ENCODE measurements at places on chromosomes 3 and 15. TPM values are rescaled to one million over a fixed set of nuclear protein-coding genes. Genes with fewer than 3 reads are reported as not detected.

- H3K4me1 ChIP-seq, result no peaks in the 10 kb centered on the region
- no peak for DNase-seq
- no peak overlapping the region for H3K27ac ChIP-seq
- no peaks in the 10 kb centered on the region for H3K27me3 ChIP-seq
These were observed 227.5 kb downstream of the ALCAM start for GRCh38 chr3:105594219-105594618.

DNA sequence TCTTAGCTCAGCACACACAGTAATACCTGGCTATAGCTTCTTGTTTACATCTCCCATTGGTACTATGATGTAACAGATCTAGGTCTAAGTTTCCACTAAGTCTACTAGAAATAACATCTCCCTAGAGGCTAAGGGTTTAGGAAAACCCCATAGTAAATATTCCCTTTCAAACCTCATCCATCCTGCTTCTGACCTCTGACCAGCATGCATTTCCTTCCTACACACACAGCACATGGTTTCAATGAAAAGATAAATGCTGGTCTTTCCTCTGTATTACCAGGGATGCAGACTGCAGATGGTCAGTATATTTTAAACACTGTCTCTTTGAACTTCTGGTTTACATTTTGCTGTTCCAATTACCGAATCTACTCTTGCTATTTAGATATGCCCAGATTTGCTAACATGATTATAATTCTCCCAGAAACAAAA is 96.6 kb downstream of the EFL1 start:
- peaks cover 29% of the 10 kb centered on the region for H3K36me3 ChIP-seq
- H3K27me3 ChIP-seq, result no peaks in the 10 kb centered on the region
- no peaks in the 10 kb centered on the region for H3K4me1 ChIP-seq
- no peak overlapping the region for H3K4me3 ChIP-seq

GRCh38 chr15:63238796-63239195 is 38.6 kb upstream of the APH1B start:
- peaks cover 9% of the 10 kb centered on the region for H3K36me3 ChIP-seq
- H3K27ac ChIP-seq, result no peak overlapping the region
- H3K27me3 ChIP-seq, result no peaks in the 10 kb centered on the region
- H3K4me1 ChIP-seq, result peaks cover 37% of the 10 kb centered on the region
- H3K4me3 ChIP-seq, result no peak overlapping the region

ALDH1A2 gene
- total RNA-seq, result not detected

ITIH1 gene
- not detected for total RNA-seq

DNA sequence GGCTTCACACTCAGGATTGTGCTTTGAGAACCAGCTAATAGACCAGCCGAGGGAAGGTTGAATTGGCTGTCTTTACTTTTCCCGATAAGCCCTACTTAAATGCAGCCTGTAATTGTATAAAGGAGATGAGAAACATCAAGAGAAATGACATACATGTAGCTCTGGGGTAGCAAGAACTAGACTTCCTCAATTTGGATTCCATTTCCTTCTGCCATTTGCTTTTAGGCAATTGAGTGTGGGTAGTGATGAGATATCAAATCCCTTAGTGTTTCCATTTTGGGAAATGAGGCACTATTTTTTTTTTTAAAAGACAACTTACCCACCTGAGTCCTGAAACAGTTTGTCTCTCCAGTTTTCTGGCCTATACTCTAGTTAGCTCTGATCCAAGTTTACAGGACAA is 2.2 kb downstream of the INAFM2 start:
- H3K36me3 ChIP-seq, result no peaks in the 10 kb centered on the region
- no peaks in the 10 kb centered on the region for H3K27me3 ChIP-seq
- no peak overlapping the region for H3K4me3 ChIP-seq

DNA sequence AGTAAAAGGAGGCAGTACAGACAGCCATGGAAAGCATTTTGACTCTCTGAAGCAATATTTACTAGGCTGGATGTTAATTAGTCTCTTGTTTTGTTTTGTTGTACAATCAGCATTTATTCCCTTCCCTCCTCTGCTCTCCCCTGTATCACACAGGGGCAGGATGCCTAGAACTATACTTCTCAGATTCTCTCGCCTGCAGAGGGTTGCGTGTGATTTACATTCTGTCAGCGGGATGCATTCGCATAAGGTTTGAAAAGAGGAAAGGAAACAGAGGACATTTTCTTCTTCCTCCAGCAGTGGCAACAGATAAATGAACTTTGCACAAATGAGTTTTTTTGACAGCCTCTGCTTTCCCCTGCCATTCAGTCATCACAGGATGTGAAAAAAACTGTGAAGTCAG is 188.3 kb downstream of the RSL24D1 start:
- no peaks in the 10 kb centered on the region for H3K4me1 ChIP-seq
- no peak overlapping the region for H3K4me3 ChIP-seq
- H3K27me3 ChIP-seq, result peaks cover 5% of the 10 kb centered on the region
- H3K36me3 ChIP-seq, result no peaks in the 10 kb centered on the region
- DNase-seq, result no peak

VPS39 gene
- 82.5 TPM for total RNA-seq

- DNase-seq, result no peak
- H3K4me1 ChIP-seq, result peaks cover 97% of the 10 kb centered on the region
- H3K36me3 ChIP-seq, result peaks cover 47% of the 10 kb centered on the region
- no peaks in the 10 kb centered on the region for H3K27me3 ChIP-seq
- no peak overlapping the region for H3K4me3 ChIP-seq
- H3K27ac ChIP-seq, result no peak overlapping the region
These were observed 15.8 kb downstream of the ISG20 start for GRCh38 chr15:88654430-88655102.

- no peaks in the 10 kb centered on the region for H3K4me1 ChIP-seq
- no peaks in the 10 kb centered on the region for H3K36me3 ChIP-seq
- no peak for DNase-seq
- no peaks in the 10 kb centered on the region for H3K27me3 ChIP-seq
- no peak overlapping the region for H3K27ac ChIP-seq
These were observed 256.6 kb upstream of the NR2F2 start for GRCh38 chr15:96073908-96074307.

DNA sequence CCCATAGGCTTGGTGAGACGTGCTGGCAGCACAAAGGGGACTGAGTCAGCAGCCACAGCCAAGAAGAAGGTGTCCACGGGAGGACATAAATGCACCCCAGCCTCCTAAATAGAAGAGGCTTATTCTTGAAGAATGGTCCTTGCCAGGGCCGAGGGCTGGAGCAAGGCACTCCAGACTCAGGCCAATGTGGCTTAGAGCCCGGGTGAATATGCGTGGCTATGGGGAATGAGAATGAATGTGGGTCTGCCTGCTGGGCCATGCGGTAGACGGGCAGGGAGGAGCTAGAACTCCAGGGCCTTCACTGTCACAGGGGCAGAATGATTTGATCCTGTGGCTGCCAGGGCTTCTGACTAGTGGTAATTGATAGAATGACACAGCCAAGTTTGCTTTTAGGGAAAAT is 34.0 kb downstream of the DHX30 start:
- H3K4me1 ChIP-seq, result peaks cover 4% of the 10 kb centered on the region
- DNase-seq, result no peak
- no peak overlapping the region for H3K27ac ChIP-seq
- H3K4me3 ChIP-seq, result no peak overlapping the region

- no peaks in the 10 kb centered on the region for H3K4me1 ChIP-seq
- no peak overlapping the region for H3K4me3 ChIP-seq
- no peak for DNase-seq
- no peak overlapping the region for H3K27ac ChIP-seq
- H3K36me3 ChIP-seq, result no peaks in the 10 kb centered on the region
These were observed 308.5 kb upstream of the PROK2 start for GRCh38 chr3:72093270-72093991.

SH2D7 gene
- not detected for total RNA-seq
